Uterine smooth muscle cell (primary cell): ENCODE measurements at places on chromosomes 3 and 15. TPM values are rescaled to one million over a fixed set of nuclear protein-coding genes. Genes with fewer than 3 reads are reported as not detected.

TMC3 gene
- not detected in 2 replicates for total RNA-seq

AGBL1 gene
- not detected in 2 replicates for total RNA-seq

STXBP5L gene
- total RNA-seq = under 0.01 TPM in 1 of 2 replicates, not detected in the other

CCDC39 gene
- total RNA-seq = 0.12 TPM in 1 of 2 replicates, not detected in the other

ST8SIA2 gene
- under 0.01 TPM in 1 of 2 replicates, not detected in the other for total RNA-seq

PLXNA1 gene
- total RNA-seq = 43.5 and 64.7 TPM in 2 replicates

LRRC2 gene
- 1.9 and 7.4 TPM in 2 replicates for total RNA-seq

NECTIN3 gene
- 53.0 and 63.2 TPM in 2 replicates for total RNA-seq
